Psoas muscle (tissue), 8 donors: ENCODE measurements at places on chromosomes 7 and 10. TPM values are rescaled to one million over a fixed set of nuclear protein-coding genes. Genes with fewer than 3 reads are reported as not detected.

The MRC1 gene
- 16.4 TPM for total RNA-seq

The SPDYE8 gene
- total RNA-seq = not detected

The SMKR1 gene
- 0.22 TPM for total RNA-seq

The CALCR gene
- 0.64 TPM for total RNA-seq

DNA sequence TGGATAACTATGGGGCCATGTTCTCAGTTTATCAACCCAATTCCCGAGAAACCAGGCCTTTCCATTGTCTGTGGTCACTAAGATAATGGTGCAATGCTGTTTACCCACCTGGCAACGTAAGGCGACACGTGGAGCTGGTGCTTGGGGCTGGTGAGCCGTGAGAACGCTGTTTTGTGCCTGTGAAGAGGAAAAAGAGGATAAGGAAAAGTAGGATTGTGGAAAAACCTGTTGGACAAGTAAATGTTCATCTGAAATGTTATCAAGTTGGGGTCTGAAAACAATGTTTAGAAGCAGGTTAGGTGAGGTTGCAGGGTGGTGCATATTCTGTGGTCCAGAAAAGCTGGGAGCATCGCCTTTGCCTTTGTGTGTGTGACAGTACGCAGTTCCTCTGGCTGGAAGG is 88.5 kb downstream of the PPP1R17 start:
- no peaks in the 10 kb centered on the region for H3K36me3 ChIP-seq
- H3K4me3 ChIP-seq = no peak overlapping the region
- no peak for DNase-seq
- H3K27me3 ChIP-seq = no peaks in the 10 kb centered on the region

DNA sequence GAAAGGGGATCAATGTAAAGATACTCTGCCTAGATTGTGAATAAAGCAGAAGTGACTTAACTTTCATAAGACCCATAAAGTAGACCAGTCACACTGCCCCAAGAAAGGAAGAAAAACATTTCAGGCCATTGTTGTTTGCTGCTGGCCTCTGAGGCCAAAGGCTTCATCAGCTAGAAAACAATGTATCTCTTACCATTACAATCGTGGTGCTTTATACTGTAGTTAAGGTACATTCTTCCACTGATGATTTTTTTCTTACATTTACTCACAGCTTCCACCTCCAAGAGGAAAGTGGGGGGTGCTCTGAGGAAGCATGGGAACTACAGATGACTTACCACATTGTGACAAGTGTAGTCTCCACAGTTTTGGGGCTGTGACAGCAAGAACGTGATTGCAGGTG is 68.6 kb downstream of the NRG3 start:
- H3K36me3 ChIP-seq = no peaks in the 10 kb centered on the region
- no peak for DNase-seq
- no peaks in the 10 kb centered on the region for H3K27me3 ChIP-seq

GRCh38 chr7:96436880-96437279 is 115.0 kb upstream of the SLC25A13 start:
- H3K4me3 ChIP-seq = no peak overlapping the region
- H3K27me3 ChIP-seq = no peaks in the 10 kb centered on the region
- no peak overlapping the region for H3K27ac ChIP-seq

- H3K4me1 ChIP-seq = peaks cover 33% of the 10 kb centered on the region
- H3K36me3 ChIP-seq = no peaks in the 10 kb centered on the region
- H3K27me3 ChIP-seq = no peaks in the 10 kb centered on the region
These were observed 1.0 kb upstream of the CBLL1 start for GRCh38 chr7:107742678-107743566.

DNA sequence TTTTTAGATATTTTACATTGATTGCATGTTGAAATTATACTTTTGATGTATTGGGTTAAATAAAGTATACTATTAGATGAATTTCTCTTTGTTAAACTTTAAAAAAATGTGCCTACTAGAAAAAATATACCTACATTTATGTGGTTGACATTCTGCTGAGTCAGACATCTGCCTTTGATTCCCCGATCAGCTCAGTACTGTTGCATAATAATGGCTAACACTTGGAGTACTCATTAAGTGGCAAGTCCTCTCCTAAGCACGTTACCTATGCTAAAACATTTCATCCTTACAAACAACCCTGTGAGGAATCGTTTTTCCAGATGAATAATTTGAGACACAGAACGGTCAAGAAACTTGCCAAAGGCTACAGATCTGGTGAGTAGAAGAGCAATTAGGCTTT is 14.0 kb upstream of the SEM1 start:
- peaks cover 10% of the 10 kb centered on the region for H3K27me3 ChIP-seq
- H3K4me1 ChIP-seq = no peaks in the 10 kb centered on the region
- no peak overlapping the region for H3K27ac ChIP-seq
- no peak overlapping the region for H3K4me3 ChIP-seq
- H3K36me3 ChIP-seq = no peaks in the 10 kb centered on the region
- DNase-seq = no peak

DNA sequence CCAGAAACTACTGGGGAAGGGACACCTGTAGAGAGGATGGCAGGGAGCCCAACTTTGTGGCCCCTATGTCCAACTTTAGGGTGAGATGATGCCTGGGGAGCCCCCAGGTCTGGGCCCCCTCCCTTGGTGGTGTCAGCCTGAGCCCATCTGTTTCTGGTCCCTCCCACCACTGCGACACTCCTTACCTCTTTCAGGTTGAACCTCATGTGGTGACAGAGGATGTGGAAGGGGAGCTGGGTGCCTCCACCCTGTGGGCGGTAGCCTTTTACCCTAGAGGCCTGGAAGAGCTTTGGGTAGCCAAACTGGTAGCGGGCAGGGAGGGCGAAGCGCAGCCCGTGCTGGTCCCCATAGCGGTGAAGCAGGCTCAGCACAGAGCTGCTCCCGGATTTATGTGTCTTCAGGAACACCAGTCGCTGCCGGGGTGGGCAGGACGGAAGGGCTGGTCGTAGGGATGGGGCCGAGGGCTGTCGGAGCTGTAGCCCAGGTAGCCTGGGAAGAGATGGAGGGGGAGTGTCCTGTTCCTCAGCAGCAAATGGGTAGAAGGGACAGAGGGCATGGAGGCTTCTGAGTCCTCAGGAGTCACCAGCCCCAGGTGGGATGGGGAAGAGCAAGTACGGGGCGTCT is 2.0 kb downstream of the GAL3ST4 start:
- no peaks in the 10 kb centered on the region for H3K36me3 ChIP-seq
- H3K27ac ChIP-seq = no peak overlapping the region
- H3K4me1 ChIP-seq = peaks cover 8% of the 10 kb centered on the region
- H3K27me3 ChIP-seq = peaks cover 13% of the 10 kb centered on the region
- DNase-seq = no peak
- no peak overlapping the region for H3K4me3 ChIP-seq

GRCh38 chr7:148382596-148382995 is 208.0 kb upstream of the C7orf33 start:
- H3K4me1 ChIP-seq = no peaks in the 10 kb centered on the region
- H3K27me3 ChIP-seq = no peaks in the 10 kb centered on the region
- H3K27ac ChIP-seq = no peak overlapping the region
- H3K4me3 ChIP-seq = no peak overlapping the region
- no peaks in the 10 kb centered on the region for H3K36me3 ChIP-seq
- no peak for DNase-seq

DNA sequence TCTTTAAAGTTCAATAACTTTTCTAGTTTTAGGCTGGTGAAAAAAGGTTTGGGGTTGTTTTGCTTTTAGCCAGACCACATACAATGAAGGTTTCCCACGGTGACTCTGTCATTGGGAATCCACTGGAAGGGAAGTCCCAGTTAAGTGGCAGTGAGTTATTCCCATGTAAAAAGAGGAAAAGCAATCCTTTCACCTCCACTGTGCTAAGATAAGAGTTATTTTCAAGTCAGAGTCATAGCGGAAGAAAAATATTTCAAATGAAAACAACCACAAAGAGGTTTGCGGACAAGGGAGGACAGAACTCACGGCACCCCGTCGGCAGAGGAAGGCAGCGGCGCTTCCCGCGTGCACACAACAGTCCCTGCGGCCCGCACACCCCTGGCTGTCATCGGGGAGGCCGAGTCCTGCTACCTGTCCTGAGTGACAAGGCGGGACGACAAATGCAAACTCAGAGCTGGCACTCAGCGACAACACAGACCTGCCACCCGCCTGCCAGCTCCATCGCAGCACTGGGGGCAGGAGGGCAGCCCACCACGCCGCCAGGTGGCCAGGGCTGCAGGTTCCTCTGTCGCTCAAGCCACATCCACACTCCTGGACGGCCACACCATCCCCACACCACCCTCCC is 9.3 kb upstream of the PAPOLB start:
- no peaks in the 10 kb centered on the region for H3K36me3 ChIP-seq
- H3K4me3 ChIP-seq = no peak overlapping the region
- no peak overlapping the region for H3K27ac ChIP-seq
- H3K4me1 ChIP-seq = no peaks in the 10 kb centered on the region
- DNase-seq = no peak

DNA sequence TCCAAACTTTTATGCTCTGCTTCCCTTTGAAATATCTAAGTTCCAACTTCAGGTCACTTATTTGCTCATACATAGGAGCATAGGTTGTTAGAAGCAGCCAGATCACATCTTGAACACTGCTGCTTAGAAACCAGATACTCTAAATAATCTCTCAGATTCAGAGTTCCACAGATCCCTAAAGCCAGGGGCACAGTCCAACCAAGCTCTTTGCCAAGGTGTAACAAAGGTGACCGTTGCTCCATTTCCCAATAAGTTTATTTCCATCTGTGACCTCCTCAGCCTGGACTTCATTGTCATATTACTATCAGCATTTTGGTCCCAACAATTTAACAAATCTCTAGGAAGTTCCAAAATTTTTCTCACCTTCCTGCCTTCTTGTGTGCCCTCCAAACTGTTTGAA is 52.8 kb downstream of the TRIM24 start:
- peaks cover 2% of the 10 kb centered on the region for H3K36me3 ChIP-seq
- H3K27me3 ChIP-seq = no peaks in the 10 kb centered on the region
- DNase-seq = no peak
- no peak overlapping the region for H3K4me3 ChIP-seq
- H3K4me1 ChIP-seq = peaks cover 4% of the 10 kb centered on the region

GRCh38 chr7:41756650-41757182 is 53.8 kb upstream of the INHBA start:
- no peak overlapping the region for H3K4me3 ChIP-seq
- no peak for DNase-seq
- no peaks in the 10 kb centered on the region for H3K27me3 ChIP-seq

DNA sequence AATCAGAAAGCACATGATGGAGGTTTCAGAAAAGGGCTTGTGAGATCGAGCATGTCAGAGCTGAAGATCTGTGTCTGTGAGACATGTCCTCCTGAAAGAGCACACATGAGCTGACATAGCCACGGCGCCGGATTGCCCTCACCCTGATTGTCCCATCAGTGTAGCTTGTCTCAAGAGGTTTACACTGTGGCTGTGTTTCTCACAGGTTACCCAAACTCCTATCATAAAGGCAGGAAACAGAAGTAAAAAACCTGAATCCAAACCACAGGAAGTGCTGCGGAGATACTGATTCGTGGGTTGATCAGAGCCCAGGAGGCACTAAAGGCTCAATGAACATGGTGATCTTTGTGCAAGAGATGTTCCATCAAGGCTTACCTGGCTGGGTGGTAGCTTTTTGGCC is 3.9 kb upstream of the ATP6V0E2 start:
- H3K4me3 ChIP-seq = no peak overlapping the region
- no peak for DNase-seq
- no peaks in the 10 kb centered on the region for H3K27me3 ChIP-seq
- H3K27ac ChIP-seq = no peak overlapping the region
- peaks cover 16% of the 10 kb centered on the region for H3K4me1 ChIP-seq

- no peaks in the 10 kb centered on the region for H3K4me1 ChIP-seq
- H3K27me3 ChIP-seq = no peaks in the 10 kb centered on the region
- H3K27ac ChIP-seq = no peak overlapping the region
- H3K4me3 ChIP-seq = no peak overlapping the region
- no peak for DNase-seq
These were observed 18.0 kb downstream of the MAT1A start for GRCh38 chr10:80271416-80271815.
